ENCODE measurements at places on chromosomes 2 and 18.
A peak's percentile ranks its signal among the peaks of the same experiment; 100 is the strongest.

GRCh38 chr2:215439404-215439803 is 3.5 kb upstream of the FN1 start:
- H3K4me3 ChIP-seq = no peak overlapping the region
- H3K36me3 ChIP-seq = no peaks in the 10 kb centered on the region
- H3K4me1 ChIP-seq = peaks cover 13% of the 10 kb centered on the region
- DNase-seq = no peak
- H3K27me3 ChIP-seq = peaks cover 50% of the 10 kb centered on the region

DNA sequence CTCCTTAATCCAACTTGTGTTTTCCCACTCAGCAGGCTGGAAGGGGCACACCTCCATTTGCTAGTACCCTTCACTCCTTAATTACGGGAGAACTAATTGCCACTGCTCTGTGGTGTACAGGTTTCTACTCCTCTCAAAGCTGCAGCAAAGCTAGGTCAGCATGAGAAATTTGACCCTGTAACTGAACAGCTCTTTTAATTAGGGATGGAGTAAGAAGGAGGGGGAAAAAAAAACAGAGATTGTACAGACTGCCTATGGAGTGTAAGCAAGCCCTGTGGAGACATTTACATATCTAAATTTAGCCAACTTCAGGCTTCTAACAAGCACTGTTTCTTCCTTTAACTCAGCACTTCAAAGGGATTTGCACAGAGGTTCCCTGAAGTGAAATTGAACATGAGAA is 629.7 kb upstream of the SETBP1 start:
- no peak for DNase-seq
- no peaks in the 10 kb centered on the region for H3K4me1 ChIP-seq
- no peaks in the 10 kb centered on the region for H3K36me3 ChIP-seq
- H3K27ac ChIP-seq = no peak overlapping the region
- H3K27me3 ChIP-seq = no peaks in the 10 kb centered on the region

DNA sequence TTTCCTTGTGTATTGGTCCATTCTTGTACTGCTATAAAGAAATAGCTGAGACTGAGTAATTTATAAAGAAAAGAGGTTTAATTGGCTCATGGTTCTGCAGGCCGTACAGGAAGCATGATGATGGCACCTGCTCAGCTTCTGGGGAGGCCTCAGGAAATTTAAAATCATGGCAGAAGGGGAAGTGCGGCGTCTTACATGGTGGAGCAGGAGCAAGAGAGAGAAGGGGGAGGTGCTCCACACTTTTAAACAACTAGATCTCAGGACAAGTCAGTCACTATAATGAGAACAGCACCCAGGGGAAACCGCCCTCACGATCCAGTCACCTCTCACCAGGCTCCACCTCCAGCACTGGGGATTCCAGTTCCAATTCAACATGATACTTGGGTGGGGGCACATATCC is 54.3 kb downstream of the MSH2 start:
- H3K4me3 ChIP-seq = no peak overlapping the region
- no peak for DNase-seq
- no peaks in the 10 kb centered on the region for H3K27me3 ChIP-seq
- H3K36me3 ChIP-seq = peaks cover 42% of the 10 kb centered on the region

DNA sequence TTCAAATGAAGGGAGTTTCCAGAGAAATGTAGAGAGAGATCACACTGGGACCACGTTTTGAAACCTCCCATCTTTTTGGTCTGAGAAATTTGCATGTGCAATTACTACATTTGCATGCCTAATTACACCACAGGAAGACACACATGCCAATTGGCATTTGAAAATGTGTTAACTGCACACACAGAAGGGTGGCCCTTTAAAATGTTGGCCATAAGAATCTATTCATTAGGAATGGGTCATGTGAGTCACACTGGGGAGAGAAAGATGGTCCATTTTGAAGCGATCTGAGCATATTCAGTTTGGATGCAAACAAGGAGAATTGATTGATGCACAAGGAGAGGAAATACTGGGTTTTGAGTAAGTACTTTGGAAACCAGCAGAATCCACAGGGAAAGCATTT is 1407.1 kb upstream of the ACVR2A start:
- no peak overlapping the region for H3K4me3 ChIP-seq
- no peaks in the 10 kb centered on the region for H3K36me3 ChIP-seq
- no peaks in the 10 kb centered on the region for H3K4me1 ChIP-seq
- no peak overlapping the region for H3K27ac ChIP-seq

DNA sequence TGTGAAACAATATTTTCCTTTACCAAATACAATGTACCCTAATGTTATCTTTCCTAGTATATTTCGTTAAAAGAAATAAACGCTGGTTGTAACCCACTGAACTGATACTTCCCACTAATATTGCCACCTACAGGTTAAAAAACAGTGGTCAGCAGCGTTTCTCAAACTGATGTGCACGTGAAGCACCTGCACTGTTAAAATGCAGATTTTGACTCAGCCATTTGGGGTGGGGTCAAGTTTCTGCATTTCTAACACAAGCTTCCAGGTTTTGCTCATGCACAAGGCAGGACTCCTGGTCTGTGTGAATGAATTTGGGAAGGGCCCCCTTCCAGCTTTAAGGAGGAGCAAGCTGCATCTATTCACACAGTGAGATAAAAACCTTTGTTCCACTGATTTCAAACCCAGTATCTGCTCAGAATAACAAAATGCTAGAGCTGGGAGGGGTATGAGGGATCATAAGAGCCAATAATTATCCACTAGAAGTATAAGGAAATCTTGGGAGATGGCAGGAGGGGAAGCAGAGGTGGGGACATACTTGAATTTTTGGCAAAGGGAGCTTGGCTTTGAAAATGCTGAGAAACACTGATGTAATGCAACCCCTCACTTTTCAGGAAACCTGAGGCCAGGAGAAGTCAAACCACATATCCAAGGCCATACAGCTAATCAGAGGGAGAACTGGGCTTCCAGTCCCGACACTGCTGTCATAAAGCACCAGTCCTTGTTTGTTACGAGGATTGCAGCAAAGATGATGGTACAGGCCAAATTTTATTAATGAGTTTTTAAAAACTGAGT is 116.2 kb downstream of the RBMS1 start:
- DNase-seq = no peak
- H3K4me3 ChIP-seq = no peak overlapping the region
- peaks cover 83% of the 10 kb centered on the region for H3K4me1 ChIP-seq

DNA sequence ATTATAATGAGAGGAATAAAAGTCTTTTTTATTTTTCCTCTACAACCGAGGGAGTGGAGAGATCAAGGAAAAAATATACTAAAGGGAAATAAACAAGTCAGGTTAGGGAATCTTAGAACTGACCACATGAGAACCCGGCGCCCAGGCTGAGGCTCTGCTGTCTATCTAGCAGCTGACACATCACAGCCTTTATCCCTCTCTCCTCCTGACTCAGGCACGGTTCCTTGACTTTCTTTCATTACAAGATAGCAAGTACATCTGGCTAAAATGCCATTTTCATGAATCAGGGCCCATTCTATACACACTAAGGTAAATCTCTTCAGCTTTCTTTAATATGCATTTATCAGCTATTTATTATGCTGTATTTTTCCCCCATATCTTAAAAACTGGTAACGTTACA is 296.0 kb downstream of the TMX3 start:
- H3K4me3 ChIP-seq = no peak overlapping the region
- H3K27ac ChIP-seq = no peak overlapping the region
- no peaks in the 10 kb centered on the region for H3K4me1 ChIP-seq
- DNase-seq = no peak
- H3K36me3 ChIP-seq = no peaks in the 10 kb centered on the region
- peaks cover 2% of the 10 kb centered on the region for H3K27me3 ChIP-seq

- no peak overlapping the region for H3K27ac ChIP-seq
- DNase-seq = no peak
- no peak overlapping the region for H3K4me3 ChIP-seq
Measured at GRCh38 chr2:96679848-96680247, 37.3 kb downstream of the FER1L5 start.

DNA sequence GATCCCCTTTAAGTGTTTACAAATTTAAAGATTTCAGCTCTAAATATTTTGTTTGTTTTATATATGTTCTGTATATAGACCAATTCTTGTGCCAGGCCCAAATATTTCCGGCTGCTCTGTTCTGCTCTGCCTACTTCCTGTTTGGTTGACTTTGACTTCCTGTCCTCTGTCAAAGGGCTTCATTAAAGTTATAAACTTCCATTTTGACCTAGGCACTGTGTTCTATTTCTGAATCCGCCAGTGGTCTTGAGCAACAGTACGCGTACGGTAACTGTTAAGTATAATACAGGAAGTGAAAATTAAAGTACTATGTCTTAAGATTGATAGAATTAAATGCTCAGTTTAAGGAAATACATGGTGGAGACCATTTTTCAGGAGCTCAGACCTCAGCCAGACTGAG is 13.5 kb upstream of the REL start:
- peaks cover 31% of the 10 kb centered on the region for H3K4me1 ChIP-seq
- peaks cover under 1% of the 10 kb centered on the region for H3K27me3 ChIP-seq
- peaks cover 20% of the 10 kb centered on the region for H3K36me3 ChIP-seq
- peak overlapping the region; percentile 87 for H3K27ac ChIP-seq
- H3K4me3 ChIP-seq = no peak overlapping the region

- H3K27ac ChIP-seq = no peak overlapping the region
- peaks cover 37% of the 10 kb centered on the region for H3K4me1 ChIP-seq
- no peaks in the 10 kb centered on the region for H3K27me3 ChIP-seq
- no peaks in the 10 kb centered on the region for H3K36me3 ChIP-seq
- DNase-seq = no peak
Measured at GRCh38 chr2:222878877-222879603, 18.2 kb downstream of the ACSL3 start.

DNA sequence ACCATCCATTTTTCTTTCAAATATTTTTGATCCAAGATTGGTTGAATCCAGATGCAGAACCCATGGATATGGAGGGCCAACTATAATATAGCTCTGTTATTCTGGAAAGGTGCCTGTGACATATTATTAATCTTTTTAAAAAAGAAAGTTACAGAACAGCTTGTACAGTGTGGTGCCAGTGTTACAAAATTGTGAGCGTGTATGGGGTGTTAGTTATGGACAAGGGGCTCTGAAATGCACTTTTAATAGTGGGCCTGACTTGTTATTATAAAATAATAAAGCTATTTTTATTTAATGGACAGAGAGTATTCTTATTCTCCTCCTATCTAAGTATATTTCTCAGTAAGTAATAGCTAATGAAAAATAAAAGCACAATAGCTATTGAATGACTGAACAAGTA is 111.2 kb downstream of the FARSB start:
- H3K27ac ChIP-seq = no peak overlapping the region
- H3K27me3 ChIP-seq = peaks cover 2% of the 10 kb centered on the region
- DNase-seq = no peak
- H3K4me1 ChIP-seq = no peaks in the 10 kb centered on the region

DNA sequence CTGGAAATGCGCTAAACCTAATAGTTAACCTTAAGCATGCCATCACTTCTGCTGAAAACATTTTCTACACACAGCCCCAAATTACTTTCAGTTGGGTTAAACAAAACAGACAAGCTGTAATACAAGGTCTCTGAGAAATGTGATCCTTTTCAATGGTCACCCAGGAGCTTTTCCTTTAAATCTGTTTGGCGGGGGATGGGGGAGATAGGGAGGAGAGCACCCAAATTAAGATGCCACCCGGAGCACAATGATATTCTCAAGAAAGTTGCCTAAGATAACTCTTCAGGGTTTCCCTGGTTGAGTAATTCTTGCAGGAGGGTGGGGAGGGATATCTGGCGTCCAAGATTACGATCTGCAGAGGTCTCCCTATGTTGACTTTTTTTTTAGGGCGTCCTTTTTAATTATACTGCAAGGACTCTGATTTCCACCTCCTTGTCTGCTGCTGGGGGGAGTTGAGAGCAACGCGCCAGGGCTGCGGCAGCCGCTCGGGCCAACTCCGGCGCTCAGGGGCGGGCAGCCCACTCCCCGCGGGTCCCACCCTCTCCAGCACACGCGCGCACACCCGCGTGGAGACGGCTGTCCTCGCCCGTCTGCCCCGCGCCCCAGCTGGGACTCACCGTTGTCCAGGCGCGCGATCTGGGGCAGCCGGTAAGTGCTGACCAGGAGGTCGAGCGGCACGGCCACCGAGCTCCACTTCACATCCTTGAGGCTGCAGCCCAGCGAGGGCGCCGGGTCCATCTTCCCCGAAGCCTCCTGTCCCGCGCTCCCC is 807 bp downstream of the GAREM1 start:
- H3K36me3 ChIP-seq = no peaks in the 10 kb centered on the region
- H3K4me3 ChIP-seq = peak overlapping the region; percentile 57
- no peak overlapping the region for H3K27ac ChIP-seq
- DNase-seq = peak; percentile 11
- peaks cover 24% of the 10 kb centered on the region for H3K4me1 ChIP-seq
- H3K27me3 ChIP-seq = peaks cover 44% of the 10 kb centered on the region

DNA sequence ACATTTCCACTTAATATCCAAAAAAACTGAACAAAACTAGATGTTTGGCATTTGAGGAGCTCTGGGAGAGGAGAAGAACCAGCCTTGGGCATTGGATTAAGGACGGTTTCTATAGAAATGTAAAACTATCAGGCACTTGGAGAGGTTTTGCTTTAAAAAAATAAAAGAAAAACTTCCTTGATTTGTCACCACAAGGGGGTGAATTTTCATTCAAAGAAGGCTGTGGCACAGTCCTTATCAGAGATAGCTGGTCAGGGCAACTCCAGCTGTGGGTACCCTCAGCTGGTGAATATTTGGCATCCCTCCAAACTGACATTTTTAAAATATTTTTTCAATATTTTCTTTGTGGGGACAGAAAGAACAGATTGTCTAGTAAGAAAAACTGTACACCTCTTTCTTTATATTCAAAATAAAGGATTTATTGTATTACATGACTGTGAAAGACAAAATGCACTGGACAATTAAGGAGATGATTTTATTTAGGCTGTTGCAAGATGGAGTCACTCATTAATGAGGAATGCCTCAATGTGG is 46.1 kb upstream of the TBC1D8 start:
- no peak overlapping the region for H3K27ac ChIP-seq
- H3K4me3 ChIP-seq = no peak overlapping the region
- no peaks in the 10 kb centered on the region for H3K4me1 ChIP-seq
- H3K27me3 ChIP-seq = no peaks in the 10 kb centered on the region
- DNase-seq = no peak
- no peaks in the 10 kb centered on the region for H3K36me3 ChIP-seq

- no peaks in the 10 kb centered on the region for H3K36me3 ChIP-seq
- H3K4me3 ChIP-seq = no peak overlapping the region
- DNase-seq = no peak
- no peak overlapping the region for H3K27ac ChIP-seq
Measured at GRCh38 chr2:97355176-97355575, 234.5 kb downstream of the ANKRD36B start.

DNA sequence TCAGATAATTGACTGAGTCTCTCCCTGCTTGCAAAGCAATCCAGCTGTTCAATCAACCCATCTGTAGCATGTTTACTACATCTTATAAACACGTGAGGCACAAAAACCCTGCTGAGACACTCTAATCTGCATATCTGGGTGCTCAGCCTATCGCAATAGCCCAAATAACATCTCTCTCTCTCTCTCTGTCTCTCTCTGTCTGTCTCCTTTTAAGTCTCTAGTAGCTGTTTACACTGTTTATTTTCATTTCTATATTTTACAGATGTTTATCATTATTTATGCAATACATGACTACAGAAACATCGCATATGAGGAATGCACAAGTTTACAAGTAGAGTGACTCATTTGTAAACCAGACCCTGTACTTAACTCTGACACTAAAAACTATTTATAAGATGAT is 422.1 kb upstream of the DSEL start:
- H3K36me3 ChIP-seq = no peaks in the 10 kb centered on the region
- H3K27me3 ChIP-seq = no peaks in the 10 kb centered on the region
- DNase-seq = no peak
- no peak overlapping the region for H3K4me3 ChIP-seq
